Activated CD4-positive, alpha-beta T cell treated with anti-CD3 and anti-CD28 coated beads, Interleukin-2, amount 10 ng/mL, durations not matched to agents 7 days and 5 days (primary cell): ENCODE measurements at places on chromosomes 13 and 19. TPM values are rescaled to one million over a fixed set of nuclear protein-coding genes. Genes with fewer than 3 reads are reported as not detected.

GRCh38 chr13:94327318-94327717, 152.2 kb downstream of the DCT start:
- peaks cover 10% of the 10 kb centered on the region for H3K27me3 ChIP-seq
- peak overlapping the region; percentile 6 for H3K4me3 ChIP-seq
- H3K27ac ChIP-seq, result peak overlapping the region; percentile 84
- H3K36me3 ChIP-seq, result peaks cover 31% of the 10 kb centered on the region
- DNase-seq, result peak; percentile 35

DNA sequence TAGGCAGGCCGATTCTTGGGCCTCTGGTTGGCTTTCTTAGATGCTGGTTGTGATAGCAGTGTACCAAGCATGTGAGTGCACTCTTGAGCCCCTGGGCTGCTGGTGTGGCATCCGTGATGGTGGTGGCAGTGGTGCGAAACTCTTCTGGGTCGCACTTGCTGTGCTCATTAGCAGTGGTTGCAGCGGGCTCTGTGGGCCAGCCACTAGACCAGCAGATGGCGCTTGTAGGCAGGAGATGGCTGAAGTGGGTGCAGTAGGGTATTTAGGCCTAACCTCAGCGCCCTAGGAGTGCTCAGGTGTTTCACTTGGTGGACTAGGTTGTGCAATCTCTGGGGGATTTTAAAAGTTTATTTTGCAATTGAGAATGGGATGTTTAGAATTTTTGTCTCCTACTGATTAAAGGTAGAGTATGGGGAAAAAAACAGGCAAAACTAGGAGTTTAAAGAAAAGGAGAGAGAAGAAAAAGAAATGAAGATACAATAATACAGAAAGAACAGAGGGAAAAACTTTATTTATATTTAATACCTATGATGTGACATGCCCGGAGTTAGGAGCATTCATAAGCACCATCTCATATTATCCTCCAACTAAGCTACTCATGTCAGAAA, 4.3 kb upstream of the ZNF17 start:
- no peak overlapping the region for H3K4me3 ChIP-seq
- H3K36me3 ChIP-seq, result peaks cover 13% of the 10 kb centered on the region
- peak; percentile 74 for DNase-seq
- no peak overlapping the region for H3K27ac ChIP-seq

GRCh38 chr19:48993175-48994034, at the start of the genes GYS1 and RUVBL2:
TSS of gene GYS1 (minus strand) at chr19:48993309. CDS start at chr19:48993112, 197 bp downstream.
TSS of gene RUVBL2 (plus strand) at chr19:48993887. CDS start at chr19:48993912, 25 bp downstream.
- H3K27me3 ChIP-seq, result no peaks in the 10 kb centered on the region
- H3K36me3 ChIP-seq, result peaks cover 14% of the 10 kb centered on the region
- H3K4me3 ChIP-seq, result peak within 1 kb of the TSS; percentile 92
- peak; percentile 99 for DNase-seq
- H3K4me1 ChIP-seq, result peaks cover 41% of the 10 kb centered on the region

GRCh38 chr19:32318884-32319520, 26.4 kb upstream of the ZNF507 start:
- no peaks in the 10 kb centered on the region for H3K4me1 ChIP-seq
- no peak overlapping the region for H3K27ac ChIP-seq
- peaks cover 6% of the 10 kb centered on the region for H3K27me3 ChIP-seq
- H3K4me3 ChIP-seq, result no peak overlapping the region
- no peaks in the 10 kb centered on the region for H3K36me3 ChIP-seq

GRCh38 chr19:38852231-38853044, 2.7 kb upstream of the HNRNPL start:
- H3K27ac ChIP-seq, result peak overlapping the region; percentile 98
- H3K27me3 ChIP-seq, result no peaks in the 10 kb centered on the region
- H3K4me1 ChIP-seq, result peaks cover 45% of the 10 kb centered on the region

DNA sequence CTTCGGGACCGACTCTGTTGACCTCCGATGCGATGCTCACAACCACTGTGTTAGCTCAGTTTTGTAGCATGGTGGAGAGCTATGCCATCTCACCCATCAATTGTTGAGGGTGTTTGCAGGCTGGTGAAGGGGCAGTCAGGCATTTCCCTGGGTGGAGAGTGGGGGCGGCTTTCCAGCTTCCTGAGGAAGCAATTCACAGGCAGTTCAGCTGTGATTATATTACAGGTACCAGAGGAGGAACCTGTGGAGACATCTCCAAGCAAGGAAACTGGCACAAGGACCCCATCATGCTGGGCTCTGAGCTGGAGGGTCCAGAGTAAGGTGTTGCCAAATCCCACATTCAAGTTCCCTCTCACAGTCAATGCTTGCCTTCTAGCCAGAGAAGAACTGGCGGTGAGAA, 166.0 kb upstream of the ZNF536 start:
- no peaks in the 10 kb centered on the region for H3K27me3 ChIP-seq
- H3K4me1 ChIP-seq, result no peaks in the 10 kb centered on the region
- H3K27ac ChIP-seq, result no peak overlapping the region
- no peak for DNase-seq

GRCh38 chr19:13841086-13841961, 35.6 kb upstream of the NANOS3 start:
- peak overlapping the region; percentile 90 for H3K27ac ChIP-seq
- H3K36me3 ChIP-seq, result peaks cover 39% of the 10 kb centered on the region
- peak overlapping the region; percentile 94 for H3K4me3 ChIP-seq
- no peaks in the 10 kb centered on the region for H3K27me3 ChIP-seq

- H3K27me3 ChIP-seq, result no peaks in the 10 kb centered on the region
- no peak overlapping the region for H3K4me3 ChIP-seq
- H3K27ac ChIP-seq, result no peak overlapping the region
- peaks cover 35% of the 10 kb centered on the region for H3K4me1 ChIP-seq
Observed at GRCh38 chr19:6484230-6484629, 2.6 kb upstream of the DENND1C start.

- peak overlapping the region; percentile 92 for H3K27ac ChIP-seq
- peak overlapping the region; percentile 74 for H3K4me3 ChIP-seq
- peak; percentile 89 for DNase-seq
- H3K36me3 ChIP-seq, result peaks cover 28% of the 10 kb centered on the region
- H3K4me1 ChIP-seq, result peaks cover 25% of the 10 kb centered on the region
Observed at GRCh38 chr19:5138606-5139582, 170.0 kb downstream of the KDM4B start.

DNA sequence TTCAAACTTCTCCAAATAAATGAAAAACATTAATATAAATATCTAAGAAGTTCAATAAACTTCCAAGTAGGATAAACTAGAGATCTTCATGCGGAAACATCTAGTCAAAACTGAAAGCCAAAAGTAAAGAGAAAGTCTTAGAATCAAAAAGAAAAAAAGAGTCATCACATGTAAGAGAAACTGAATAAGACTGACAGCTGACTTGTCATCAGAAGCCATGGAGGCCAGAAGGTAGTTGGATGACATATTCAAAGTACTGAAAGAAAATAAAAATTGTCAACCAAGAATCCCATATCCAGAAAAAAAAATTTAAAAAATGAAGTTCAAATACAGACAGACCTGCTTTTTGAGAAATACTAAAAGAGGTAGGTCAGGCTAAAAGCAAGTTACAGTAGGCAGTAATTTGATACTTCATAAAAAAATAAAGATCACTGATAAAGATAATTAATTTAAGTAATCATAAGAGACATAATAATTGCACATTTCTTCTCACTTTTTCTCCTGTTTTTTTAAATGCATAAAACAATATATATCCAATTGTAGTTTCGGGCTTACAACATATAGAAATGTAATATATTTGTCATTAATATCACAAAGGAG, 327.6 kb upstream of the PCDH9 start:
- DNase-seq, result no peak
- no peaks in the 10 kb centered on the region for H3K36me3 ChIP-seq
- no peaks in the 10 kb centered on the region for H3K4me1 ChIP-seq
- H3K27me3 ChIP-seq, result no peaks in the 10 kb centered on the region
- no peak overlapping the region for H3K4me3 ChIP-seq
- no peak overlapping the region for H3K27ac ChIP-seq

- H3K4me1 ChIP-seq, result peaks cover 20% of the 10 kb centered on the region
- H3K27ac ChIP-seq, result no peak overlapping the region
- H3K4me3 ChIP-seq, result no peak overlapping the region
- H3K36me3 ChIP-seq, result peaks cover 2% of the 10 kb centered on the region
Observed at GRCh38 chr19:16272945-16273344, 51.7 kb upstream of the KLF2 start.

GRCh38 chr13:46171217-46171616, 10.8 kb downstream of the LCP1 start:
- H3K4me1 ChIP-seq, result peaks cover 94% of the 10 kb centered on the region
- H3K36me3 ChIP-seq, result peaks cover 86% of the 10 kb centered on the region
- peak overlapping the region; percentile 93 for H3K4me3 ChIP-seq
- H3K27ac ChIP-seq, result peak overlapping the region; percentile 92

- DNase-seq, result no peak
- peaks cover 23% of the 10 kb centered on the region for H3K4me1 ChIP-seq
- H3K36me3 ChIP-seq, result peaks cover 54% of the 10 kb centered on the region
- no peak overlapping the region for H3K27ac ChIP-seq
- no peaks in the 10 kb centered on the region for H3K27me3 ChIP-seq
Observed at GRCh38 chr19:48175578-48175977, 5.1 kb downstream of the ZSWIM9 start.

The KLF12 gene
- total RNA-seq, result 44.3 TPM

The KLK3 gene
- not detected for total RNA-seq

The ZNF541 gene
- 0.40 TPM for total RNA-seq

The ZNF284 gene
- 2.2 TPM for total RNA-seq

The S1PR2 gene
- 6.1 TPM for total RNA-seq

The ZNF439 gene
- total RNA-seq, result 9.7 TPM

The RGS9BP gene
- total RNA-seq, result 0.35 TPM

The CYP4F11 gene
- not detected for total RNA-seq

The PABPC3 gene
- total RNA-seq, result 0.58 TPM

The MEIOSIN gene
- total RNA-seq, result not detected

The ZNF415 gene
- total RNA-seq, result 1.9 TPM

The ADGRL1 gene
- total RNA-seq, result 14.0 TPM
